ENCODE measurements at places on chromosomes 6 and 20.

GRCh38 chr6:87350516-87350915, 5.9 kb downstream of the C6orf163 start:
- no peak for DNase-seq

DNA sequence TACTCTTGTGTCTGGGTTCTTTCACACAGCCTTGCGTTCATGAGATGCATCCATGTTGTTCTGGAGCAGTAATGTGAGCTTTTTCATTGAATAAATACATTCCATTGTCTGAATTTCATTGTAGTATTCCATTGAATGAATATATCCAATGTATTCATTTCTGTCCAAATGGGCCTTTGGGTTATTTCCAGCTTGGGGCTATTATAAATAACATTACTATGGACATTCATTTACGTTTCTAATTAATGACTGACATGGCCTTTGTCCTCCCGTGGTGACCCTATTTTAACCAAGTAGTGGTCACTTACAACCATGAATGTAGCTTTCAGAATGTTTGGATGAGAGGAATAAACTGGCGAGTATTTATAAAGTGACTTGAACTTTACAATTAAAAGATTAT, 30.1 kb upstream of the NAA20 start:
- no peak for DNase-seq

DNA sequence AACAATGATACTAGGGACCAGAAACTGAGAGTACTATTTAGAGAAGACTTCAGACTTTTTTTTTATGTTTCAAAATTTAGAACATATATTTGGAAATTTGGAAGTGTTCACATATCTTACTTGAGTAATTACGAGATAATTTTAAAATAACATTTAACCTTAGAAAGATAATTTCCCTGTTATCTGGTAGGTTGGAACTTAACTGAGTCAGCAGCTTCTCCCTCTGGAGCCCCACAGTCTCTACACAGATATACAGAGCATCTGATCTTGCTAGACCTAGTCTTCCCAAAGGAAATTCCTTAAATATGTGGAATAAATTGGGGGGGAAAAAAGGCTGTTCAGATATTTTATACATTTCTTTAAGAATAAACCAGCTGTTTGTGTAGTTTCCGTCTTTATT, 48.6 kb downstream of the TSPYL4 start:
- no peak for DNase-seq

DNA sequence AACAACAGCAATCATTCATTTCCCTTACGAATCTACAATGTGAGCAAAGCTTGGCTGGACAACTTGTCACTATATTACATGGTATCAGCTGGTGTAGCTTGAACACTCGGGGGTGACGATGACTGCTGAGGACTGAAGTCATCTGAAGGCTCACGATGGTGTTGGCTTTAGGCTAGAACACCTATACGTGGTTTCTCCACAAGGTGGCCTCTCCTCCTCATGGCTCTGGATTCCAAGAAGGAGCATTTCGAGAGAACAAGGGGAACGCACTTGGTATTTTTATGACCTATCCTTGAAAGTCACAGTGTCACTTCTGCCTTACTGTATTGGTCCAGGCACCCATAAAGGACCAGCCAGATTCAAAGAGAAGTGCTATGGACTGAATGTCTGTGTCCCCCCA, 37.5 kb upstream of the ADGRF1 start:
- DNase-seq, result no peak

- DNase-seq, result no peak
Measured at GRCh38 chr6:161401587-161402309, 127.9 kb upstream of the AGPAT4 start.

- no peak for DNase-seq
Measured at GRCh38 chr6:107931894-107932293, 26.1 kb downstream of the SEC63 start.

- DNase-seq, result peak; percentile 46
Measured at GRCh38 chr6:148747471-148748165, 788 bp downstream of the UST start.

Data from GM13977 (cell line).